Activated naive CD8-positive, alpha-beta T cell treated with anti-CD3 and anti-CD28 coated beads, Interleukin-2, amount 50 U/mL, for 16 hours (primary cell): ENCODE measurements at places on chromosomes 3 and 15.

DNA sequence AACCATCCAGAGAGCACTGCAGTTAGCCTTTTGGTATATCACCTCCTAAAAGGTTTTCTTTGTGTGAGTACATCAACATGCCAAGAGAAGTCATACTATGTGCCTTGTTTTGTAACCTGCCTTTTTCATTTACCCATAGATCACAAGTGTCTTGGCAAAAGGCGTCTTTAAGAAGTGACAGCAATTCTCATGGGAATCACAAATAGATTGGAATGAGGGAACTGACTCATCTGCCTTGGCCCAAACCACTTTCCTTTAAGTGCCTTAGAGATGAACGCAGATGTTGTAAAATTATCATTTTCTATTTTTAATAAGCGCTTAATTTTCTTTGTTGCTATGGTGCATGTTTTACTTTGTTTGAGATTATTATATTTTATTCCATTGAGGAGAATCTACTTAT is 20.7 kb upstream of the POMGNT2 start:
- DNase-seq, result no peak

DNA sequence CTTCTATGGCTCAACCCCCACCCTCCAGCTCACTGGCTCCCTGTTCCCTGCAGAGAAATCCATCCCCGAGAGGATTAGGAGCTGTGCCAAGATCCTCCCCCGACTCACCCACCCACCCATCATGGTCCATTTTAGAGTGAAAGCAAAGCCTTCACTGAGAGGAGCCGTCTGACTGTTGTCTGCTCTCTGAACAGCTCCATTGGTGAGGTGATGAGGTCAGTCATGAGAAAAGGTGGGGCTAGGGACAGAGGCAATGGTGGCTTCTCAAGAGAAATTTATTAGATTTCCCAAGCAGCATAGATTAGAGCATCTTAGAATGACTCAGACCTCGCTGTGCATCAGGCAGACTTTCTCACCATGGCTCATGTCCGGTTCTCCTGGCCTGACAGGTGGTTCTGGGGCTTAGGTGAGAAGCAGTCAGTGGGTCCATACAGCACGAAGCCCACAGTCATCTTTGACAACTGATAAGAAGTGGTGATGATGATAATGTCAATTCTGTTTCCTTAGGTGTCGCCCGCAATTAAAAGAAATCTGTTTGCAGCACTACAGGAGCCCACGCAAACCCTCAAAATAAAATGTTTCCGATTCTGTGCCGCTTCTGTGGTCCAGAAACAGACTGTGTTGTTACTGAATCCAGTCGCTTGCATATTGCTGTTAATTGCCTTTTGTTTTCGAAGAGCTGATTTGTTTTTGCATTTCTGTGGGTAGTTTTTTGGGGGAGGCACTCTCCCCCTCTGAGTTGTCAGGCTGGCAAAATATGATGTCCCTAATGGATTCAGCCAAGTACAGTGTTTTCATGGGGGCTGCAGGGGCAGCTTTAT is 24.8 kb upstream of the RHO start:
- no peak for DNase-seq

- DNase-seq, result no peak
Observed at GRCh38 chr15:77012868-77013267, 17.9 kb downstream of the PSTPIP1 start.

DNA sequence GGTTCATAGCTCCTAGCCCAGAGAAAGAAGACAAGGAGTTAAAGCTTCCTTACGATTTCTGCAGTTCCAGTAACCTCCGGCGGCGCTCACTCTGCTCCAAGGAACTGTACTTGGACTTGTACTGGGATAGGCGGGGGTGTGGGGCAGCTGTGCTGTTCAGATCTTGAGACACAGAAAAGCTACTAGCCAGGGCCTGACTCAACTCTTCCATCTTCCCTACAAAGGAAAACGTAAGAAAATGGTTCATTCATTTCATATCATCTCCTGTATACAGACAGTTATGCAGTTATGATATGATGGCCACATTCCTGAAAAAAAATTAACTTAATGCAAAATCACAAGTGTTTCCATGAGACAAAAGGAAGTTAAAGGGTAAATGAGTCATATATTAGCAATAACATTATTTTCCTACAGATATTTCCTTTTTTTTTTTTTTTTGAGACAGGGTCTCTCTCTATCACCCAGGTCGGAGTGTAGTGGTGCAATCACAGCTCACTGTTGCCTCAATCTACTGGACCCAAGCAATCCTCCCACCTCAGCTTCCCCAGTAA is 4.6 kb downstream of the SNUPN start:
- DNase-seq, result no peak

- DNase-seq, result no peak
Observed at GRCh38 chr15:59017449-59017848, 30.0 kb downstream of the RNF111 start.

DNA sequence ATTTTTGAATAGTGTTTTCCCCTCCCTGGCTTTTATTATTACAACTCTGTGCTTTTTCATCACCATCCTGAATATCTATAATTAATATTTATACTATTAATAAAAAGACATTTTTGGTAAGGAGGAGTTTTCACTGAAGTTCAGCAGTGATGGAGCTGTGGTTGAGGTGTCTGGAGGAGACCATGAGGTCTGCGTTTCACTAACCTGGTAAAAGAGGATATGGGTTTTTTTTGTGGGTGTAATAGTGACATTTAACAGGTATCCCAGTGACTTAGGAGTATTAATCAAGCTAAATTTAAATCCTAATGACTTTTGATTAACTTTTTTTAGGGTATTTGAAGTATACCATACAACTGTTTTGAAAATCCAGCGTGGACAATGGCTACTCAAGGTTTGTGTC is 24.4 kb downstream of the CTNNB1 start:
- DNase-seq, result no peak

GRCh38 chr3:191105418-191105817 is 93.6 kb upstream of the OSTN start:
- DNase-seq, result no peak

GRCh38 chr3:43366481-43366880 is 80.1 kb downstream of the SNRK start:
- no peak for DNase-seq

GRCh38 chr3:164007765-164008164 is 1070.5 kb downstream of the SI start:
- DNase-seq, result no peak

DNA sequence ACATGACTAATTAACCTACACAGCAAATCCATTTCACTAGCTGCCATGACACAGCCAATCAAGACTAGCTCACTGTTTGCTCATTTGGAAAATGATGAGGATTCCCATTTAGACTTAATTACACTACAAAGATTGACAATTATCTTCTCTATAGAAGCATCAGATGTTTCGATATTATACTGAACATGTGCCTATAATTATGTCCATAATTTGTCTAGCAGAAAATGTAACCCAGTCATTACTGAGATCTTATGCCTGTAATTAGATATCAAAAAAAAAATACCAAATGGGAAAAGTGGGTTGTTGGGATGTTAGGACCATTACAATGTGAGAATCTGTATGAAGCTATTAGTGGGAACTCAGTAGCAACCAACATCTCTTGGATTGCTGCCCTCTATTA is 344.2 kb upstream of the MCTP2 start:
- DNase-seq, result no peak

- no peak for DNase-seq
Observed at GRCh38 chr3:34956511-34956910, 682.8 kb upstream of the ARPP21 start.

GRCh38 chr15:48996276-48996675 is 32.6 kb upstream of the SHC4 start:
- no peak for DNase-seq

DNA sequence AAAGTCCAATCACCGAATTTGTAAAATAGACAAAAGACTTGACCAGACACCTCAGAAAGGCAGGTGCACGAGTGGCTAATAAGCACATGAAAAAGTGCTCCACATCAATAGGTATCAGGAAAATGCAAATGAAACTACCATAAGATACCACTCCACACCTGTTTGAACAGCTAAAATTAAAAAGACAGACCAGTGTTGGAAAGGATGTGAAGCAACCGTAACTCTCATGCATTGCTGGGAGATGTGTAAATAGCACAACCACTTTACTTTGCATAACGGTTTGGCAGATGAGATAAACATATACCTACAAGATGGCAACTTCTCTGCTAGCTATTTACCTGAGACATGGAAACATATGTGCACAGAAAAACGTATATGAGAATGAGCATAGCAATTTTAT is 56.9 kb downstream of the CADPS start:
- no peak for DNase-seq

- no peak for DNase-seq
Observed at GRCh38 chr3:128238184-128238489, 84.9 kb downstream of the EEFSEC start.

DNA sequence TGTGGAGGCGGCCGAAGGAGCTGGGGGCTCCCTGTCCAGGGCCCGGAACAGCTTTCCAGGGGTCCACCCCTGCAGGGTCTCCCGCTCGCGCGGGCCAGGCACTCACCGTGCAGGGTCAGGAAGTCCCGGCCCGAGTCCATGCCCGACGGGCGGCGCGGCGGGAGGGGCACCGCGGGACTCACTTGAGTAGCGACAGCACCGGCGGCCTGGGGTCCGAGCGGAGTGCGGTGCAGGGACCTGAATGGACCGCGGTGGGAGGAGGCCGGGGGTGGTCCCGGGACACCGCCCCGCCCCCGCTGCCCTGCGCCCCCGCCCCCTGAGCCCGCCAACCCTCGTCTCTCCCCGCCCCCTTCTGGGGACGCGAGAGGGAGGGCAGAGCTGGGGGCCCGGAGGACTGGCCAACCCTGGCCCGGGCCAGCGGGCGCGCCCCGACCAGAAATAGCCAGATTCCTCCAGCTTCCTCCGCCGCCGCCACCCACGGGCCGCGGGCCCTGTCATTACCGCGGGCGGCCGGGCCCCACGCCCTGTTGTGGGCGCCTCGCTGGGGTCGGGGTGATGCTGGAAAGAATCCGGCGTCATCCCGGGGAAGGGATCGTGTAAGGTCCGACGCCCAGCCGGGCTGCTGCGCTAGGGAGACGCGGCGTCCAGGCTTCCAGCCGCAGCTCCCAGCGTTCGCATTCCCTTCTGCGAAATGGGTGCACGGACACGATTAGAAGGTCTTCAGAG is at the start of gene PLCD1:
Gene PLCD1, minus strand, starts transcription at position 243 of the 726 bp plus-strand sequence. Its CDS starts 103 bp downstream, at position 140.
- no peak for DNase-seq

DNA sequence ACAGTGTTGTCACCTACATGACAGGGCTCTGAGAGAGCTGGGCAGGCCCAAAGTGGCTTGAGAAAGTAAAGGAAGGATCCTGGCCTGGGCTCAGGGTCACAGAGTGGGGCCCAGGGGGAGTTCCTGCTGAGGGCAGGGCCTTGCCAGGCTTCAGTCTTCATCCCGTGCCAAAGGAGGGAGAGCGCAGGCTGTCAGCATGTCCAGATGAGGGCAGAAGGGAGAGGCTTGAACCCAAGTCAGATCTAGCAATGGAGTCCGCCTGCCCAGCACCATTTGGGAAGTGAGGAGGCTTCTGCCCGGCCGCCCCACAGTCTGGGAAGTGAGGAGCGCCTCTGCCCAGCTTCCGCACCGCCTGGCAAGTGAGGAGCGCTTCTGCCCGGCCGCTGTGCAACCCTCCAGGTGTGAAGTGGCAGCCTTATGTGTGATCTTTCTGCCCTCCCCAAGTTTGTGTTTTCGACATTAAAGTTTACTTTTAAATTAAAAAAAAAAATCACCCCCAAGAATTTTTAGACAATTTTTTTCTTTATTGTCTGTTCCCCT is 303.6 kb upstream of the PROK2 start:
- DNase-seq, result no peak

DNA sequence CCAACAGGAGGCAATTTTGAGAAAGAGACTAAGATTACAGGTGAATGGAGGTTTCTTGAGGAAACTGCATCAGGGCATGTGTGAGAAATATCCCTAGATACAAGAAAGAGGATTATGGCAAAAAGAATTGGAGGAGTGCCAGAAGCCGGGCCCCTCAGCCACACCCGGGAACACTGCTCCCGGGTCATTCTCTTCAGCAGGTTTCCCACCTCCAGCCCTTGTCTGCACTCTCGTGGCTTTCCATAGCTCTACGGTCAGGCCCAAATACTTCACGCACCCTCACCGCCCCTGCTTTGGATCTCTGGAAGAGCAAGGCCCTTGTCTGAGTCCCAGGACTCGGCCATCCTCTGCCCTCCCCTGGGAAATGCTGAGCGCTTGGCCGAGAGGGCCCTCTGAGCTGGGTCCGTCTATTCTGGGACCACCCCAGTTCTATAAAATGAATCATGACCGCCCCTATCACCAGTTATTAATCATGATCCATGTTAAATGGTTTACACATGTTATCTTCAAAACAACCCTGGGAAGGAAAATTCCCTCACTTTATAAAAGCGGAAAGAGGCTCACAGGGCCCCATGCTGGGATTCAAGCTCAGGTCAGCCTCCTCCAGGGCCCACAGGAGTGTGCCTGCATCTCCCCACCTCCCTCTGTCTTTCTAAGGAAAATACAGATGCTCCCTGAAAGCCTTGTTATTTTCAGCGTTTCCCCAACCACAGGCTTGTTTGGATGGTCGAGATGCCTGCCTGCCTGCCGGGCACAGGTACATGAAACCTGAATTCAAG is 38.8 kb upstream of the SPTBN5 start:
- no peak for DNase-seq

DNA sequence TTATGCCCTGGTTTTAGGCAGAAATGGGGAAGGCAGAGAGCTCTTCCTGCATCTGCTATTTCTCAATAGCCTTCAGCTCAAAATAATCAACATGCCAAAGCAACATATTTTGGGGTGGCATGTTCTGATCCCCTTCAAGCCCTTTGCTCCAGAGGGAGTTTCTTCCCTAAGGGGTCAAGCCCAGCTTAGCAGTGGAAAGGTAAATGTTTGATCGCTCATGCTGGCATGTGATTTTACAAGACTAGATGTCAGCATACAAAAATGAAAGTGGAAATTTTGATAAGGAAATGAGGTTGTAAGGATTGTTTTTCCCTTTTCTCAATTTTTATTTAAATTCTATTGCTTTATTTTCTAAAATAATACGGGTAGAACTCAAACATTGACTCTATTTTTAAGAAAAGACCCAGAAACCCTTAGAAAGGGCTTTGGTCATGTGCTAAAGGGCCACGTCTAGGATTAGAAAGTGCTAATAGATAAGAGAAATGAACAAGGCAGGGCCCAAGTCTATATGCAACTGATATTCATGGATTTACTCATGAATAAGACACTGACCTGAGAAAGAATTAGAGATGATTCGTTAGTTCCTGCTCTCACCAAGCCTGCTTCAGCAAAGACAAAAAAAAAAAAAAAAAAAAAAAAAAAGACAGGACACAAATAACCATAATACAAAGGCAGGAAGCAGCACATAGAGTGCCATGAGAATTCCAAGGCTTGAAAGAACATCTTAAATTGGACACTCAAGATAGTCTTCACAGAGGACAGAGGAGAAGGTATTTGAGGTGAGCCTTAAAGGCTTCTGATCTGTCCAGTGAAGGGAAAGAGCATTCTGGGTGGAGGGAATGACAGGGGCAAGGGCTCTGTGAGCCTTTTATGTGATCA is 55.0 kb upstream of the NR2E3 start:
- DNase-seq, result no peak

GRCh38 chr3:15795651-15796308 is 2.0 kb downstream of the ANKRD28 start:
- DNase-seq, result no peak

DNA sequence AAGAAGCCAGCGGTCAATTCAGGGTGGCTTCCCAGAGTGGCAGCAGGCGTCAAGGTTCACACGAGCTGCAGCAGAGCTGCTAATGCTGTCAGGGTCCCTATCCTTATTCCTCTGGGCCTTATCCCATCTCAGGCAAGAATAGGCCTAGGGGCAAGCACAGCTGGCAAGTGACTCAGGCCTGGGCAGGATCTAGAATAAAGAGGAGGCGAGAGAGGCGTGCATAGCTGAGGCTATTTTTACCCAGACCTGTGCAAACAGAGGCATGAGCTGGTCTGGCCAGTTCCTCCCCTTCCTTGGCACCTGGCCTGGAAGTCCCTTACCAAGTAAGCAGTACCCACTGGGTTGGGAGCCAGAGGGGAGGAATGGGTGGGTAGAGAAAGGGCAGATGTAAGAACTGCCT is 12.2 kb upstream of the VIPR1 start:
- DNase-seq, result no peak
